8988T (cell line): ENCODE measurements at places on chromosomes 16 and 17.

DNA sequence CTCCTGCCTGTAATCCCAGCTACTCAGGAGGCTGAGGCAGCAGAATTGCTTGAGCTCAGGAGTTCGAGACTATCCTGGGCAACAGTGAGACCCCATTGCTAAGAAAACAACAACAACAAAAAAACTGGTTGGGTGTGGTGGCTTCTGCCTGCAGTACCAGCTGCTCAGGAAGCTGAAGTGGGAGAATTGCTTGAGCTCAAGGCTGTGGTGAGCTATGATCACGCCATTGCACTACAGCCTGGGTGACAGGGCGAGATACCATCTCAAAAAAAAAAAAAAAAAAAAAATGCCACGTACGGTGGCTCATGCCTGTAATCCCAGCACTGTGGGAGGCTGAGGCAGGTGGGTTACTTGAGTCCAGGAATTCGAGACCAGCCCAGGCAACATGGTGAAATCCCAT lies 34.1 kb downstream of the NME2 start:
- no peak for DNase-seq

DNA sequence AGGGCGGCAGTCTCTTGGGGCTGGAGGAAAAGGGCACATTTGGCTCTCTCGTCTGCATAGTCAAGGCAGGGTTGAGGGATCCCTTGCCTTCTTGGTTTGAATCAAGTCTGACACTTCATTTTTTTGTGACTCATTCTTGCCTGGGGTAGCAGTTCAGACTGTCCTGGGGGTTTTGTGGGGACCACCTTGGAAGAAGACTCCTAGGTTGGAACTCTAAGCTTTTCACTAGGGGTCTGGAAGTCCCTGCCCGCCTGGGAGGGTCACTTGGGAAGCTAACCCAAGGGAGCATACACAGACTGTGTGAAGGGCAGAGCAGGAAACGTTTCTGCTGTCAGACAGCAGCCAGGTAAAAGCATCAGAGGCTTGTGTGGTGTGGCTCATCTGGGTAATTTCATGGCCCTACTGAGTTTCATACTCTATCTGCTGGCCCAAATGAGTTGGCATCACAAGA lies 11.3 kb downstream of the YPEL2 start:
- DNase-seq, result no peak

DNA sequence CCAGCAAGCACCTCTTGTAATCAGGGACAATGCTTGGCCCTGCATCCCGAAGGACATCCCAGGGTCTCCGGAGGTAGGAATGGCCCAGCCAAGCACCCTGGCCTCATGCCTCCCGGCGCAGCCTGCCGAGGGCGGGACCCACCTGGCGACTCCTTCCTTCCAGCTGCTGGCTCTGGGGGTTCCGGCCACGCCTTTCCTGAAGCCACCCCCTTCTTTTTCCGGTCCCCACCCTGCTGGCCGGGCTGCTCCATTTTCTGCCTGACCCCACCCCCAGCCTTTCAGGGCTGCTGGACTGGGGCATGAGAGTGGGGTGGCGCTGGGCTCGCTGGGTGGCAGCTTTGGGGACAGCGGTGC lies 22.5 kb upstream of the CIBAR2 start:
- no peak for DNase-seq

- no peak for DNase-seq
These were observed 13.3 kb upstream of the MPO start for GRCh38 chr17:58294034-58294433.

GRCh38 chr16:78057803-78058564 lies 35.6 kb downstream of the CLEC3A start:
- DNase-seq, result no peak

GRCh38 chr16:50972876-50973275 lies 178.2 kb downstream of the SALL1 start:
- DNase-seq, result no peak

DNA sequence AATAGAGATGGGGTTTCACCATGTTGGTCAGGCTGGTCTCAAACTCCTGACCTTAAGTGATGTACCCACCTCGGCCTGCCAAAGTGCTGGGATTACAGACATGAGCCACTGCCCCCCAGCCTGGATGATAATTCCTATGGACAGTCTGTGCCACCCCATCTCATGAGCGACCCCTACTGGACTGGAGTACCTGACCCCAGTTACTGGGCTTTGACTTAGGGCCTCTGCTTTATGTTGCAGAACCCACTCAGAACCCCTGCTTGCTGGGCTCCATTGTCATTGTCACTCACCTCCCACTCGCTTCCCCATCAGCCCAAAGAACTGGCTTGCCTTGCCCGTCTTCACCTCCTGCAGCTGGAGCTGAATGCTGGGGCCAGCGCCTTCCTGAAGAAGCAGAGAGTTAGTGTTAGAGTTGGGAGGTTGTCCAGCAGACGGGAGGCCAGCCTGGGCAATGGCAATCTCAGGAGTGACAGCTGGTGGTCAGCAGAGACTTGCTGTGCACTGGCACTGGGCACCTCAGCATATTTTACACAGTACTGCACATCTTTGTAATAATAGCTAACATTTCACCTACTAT lies 4.0 kb downstream of the TAC4 start:
- DNase-seq, result peak; percentile 91

GRCh38 chr17:82232876-82233785 lies 4.3 kb downstream of the SLC16A3 start:
- DNase-seq, result no peak

GRCh38 chr17:30506481-30506880 lies 29.3 kb downstream of the GOSR1 start:
- DNase-seq, result no peak

DNA sequence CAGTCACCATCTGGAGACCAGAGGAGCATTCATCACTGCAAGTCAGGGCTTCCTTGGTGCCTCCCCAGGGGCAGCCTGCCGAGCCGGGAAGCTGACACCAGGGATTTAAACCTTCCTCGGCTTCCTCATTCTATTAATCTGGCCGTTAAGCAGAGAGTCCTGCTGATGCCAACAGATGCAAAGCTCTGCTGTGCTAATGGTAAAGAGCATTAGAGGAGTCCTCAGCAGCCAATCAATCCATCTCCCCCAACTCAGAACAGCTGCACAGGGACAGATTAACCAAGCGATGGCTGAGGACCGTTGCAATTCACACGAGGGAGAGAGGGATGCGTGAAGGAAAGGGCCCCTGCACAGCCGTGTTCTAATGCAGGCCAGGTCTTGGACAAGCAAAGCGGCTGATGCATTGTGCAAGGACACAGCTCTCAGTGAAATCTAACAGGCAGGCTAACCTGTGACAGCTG lies 116.6 kb downstream of the XYLT1 start:
- DNase-seq, result no peak

GRCh38 chr16:67459066-67459860 lies 21.7 kb downstream of the ATP6V0D1 start:
- DNase-seq, result no peak

DNA sequence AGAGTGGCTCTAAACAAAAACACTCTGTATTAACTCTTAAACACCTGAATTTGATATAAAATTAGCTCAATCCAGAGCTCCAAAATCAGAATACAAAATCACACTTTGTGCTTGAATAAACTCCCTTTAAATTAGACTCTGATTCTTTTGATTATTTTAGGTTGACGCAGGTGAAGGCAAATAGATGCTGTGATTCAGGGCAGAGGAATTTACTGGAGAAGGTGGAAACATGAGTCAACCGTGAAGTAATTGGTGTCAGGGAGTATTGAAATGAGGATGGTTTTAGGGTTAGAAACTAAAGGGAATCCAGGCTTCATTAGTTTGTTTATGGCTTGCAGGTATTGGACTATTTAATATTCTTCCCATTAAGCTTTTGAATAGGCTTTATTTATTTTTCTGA lies 37.1 kb upstream of the TEKT1 start:
- no peak for DNase-seq
